ENCODE measurements at places on chromosomes 2 and 18. TPM values are rescaled to one million over a fixed set of nuclear protein-coding genes. Genes with fewer than 3 reads are reported as not detected.

The TRIP12 gene
- 34.8 TPM for polyA plus RNA-seq

The GREB1 gene
- not detected for polyA plus RNA-seq

The CLHC1 gene
- 1.0 TPM for polyA plus RNA-seq

The COBLL1 gene
- polyA plus RNA-seq: not detected

The CROCC2 gene
- not detected for polyA plus RNA-seq

The PEX13 gene
- 15.8 TPM for polyA plus RNA-seq

The OSBPL1A gene
- polyA plus RNA-seq: 2.6 TPM

DNA sequence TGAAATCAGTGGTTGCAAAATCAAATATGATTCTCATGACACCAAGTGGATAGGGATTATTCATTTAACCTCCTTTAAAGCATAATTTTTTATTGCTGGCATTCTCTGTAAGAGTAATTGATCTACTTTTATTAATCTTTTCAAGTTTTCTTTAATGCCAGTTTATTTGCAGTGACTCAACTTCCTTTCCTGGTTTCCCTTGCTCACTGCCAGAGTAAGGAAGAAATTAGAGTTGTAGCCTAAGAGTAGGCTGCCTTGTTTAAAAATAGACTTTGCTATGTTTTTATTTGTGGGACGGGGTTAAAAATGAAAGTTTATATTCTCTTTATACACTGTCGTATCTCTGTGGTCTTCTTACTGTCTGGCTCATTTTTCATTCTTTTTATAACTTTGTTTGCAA, 148.6 kb downstream of the WDR7 start:
- DNase-seq: no peak

DNA sequence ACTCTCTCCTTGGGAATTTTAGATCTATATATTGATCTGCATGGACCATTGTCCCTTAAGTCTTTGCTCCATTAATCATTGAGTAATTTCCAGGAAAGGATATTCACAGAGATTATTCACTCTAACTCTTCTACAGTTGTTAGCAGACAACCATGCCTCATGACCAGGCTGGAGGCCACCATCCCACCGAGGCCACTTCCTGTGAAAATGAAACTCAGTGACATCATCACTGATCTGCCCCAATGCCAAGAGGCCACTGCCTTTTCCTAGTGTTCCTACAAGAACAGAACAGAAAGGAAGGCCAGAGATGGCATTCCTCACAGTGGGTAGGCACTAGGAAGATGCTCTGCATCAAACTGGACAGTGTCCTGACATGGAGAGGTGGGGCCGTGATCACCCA, 161.3 kb downstream of the DTNA start:
- no peak for DNase-seq

GRCh38 chr2:210459407-210459806, 17.2 kb downstream of the LANCL1 start:
- no peak for DNase-seq

GRCh38 chr2:168033966-168034365, 213.4 kb downstream of the STK39 start:
- DNase-seq: no peak

DNA sequence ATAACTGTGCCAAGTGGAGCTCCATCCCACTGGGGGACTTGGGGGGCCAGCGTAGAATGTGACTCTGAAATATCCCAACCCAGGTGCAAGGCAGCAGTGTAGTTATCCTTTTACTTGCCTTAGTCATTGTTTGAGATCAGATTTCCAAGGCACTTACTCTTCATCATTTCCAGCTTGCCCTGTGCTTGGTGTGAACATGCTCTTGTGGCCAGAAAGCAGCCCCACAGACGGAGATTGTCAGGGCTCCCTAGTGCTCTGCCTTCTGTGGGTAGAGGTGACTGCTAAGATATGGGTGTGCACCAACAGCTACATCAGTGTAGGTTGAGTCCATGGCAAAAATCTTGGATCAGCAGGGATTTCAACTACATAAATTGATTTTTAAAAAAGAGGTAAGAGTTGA, 2010.0 kb upstream of the PIK3C3 start:
- no peak for DNase-seq

DNA sequence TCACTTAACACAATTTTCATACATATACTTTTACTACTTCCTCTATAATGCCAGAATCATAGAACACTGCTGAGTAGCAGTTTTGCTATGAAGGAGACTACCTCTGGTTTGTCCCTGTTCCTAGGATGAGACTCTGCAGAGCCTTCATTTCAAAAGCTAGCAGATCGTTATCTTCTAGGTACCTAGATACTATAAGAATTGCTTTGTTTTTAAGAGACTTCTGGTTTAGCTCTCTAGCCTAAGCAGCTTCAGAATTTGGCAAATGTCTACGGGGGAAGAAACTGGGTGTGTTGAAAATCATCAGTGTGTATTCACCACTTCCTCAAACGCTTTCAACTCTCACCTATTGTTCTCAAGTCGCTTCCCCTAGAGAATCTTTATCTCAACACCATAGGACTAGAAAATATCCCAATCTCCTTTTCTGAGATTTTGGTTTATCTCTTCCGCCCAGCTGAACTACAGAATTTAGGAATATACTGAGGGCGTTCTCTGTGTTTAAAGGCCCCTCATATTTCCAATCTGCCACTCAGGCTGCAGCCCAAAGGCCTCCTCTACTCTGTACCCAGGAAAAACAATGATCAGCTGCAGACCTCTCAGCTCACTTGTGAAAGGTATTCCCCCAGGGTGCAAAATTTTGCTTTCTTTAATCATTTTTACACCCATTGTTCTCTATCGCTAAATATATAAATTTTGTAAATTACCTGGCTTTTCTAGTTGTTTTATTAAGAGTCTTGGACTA, 28.7 kb downstream of the SMAD2 start:
- DNase-seq: peak; percentile 80

GRCh38 chr2:80256782-80257167, 47.8 kb downstream of the LRRTM1 start:
- DNase-seq: no peak

DNA sequence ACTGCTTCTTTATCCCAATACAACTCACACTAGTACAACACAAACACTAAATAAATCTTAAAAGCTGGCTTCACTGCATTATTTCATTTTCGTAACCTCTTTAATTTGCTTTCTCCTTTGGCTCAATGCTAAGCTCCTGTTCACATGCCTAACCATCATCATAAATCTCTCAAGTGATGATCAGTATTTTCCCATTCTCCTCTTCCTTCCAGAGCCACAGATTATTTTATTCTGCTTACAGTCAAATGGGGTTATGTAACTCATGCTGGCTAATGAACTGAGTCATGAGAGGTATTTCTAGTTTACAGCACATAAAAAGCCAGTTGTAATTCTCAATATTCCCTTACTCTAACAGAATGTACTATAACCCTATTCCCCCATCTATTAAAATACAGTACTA, 350.4 kb upstream of the ZC3H15 start:
- DNase-seq: no peak

DNA sequence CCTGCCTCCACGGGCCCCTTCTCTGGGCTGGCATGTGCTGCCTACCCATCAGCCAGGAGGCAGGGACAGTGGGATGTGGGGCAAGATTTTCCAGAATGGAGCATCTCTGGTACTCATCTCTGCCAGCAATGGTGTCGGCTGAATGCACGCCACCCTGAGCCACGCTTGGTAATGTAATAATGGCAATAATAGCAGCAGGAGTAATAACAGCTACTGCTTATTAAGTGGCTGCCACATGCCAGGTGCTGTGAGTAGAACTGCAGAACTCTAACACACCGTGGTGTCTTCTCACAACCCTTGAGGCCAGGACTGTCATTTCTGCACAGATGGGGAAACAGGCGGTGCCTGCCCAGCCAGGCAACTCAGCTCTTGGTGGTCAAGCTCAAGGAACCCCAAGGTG, 113.6 kb downstream of the CELF4 start:
- DNase-seq: no peak

- no peak for DNase-seq
These were observed 203.1 kb downstream of the SOX11 start for GRCh38 chr2:5895284-5895683.

- DNase-seq: no peak
These were observed 130.6 kb downstream of the LNPK start for GRCh38 chr2:175871331-175872004.

DNA sequence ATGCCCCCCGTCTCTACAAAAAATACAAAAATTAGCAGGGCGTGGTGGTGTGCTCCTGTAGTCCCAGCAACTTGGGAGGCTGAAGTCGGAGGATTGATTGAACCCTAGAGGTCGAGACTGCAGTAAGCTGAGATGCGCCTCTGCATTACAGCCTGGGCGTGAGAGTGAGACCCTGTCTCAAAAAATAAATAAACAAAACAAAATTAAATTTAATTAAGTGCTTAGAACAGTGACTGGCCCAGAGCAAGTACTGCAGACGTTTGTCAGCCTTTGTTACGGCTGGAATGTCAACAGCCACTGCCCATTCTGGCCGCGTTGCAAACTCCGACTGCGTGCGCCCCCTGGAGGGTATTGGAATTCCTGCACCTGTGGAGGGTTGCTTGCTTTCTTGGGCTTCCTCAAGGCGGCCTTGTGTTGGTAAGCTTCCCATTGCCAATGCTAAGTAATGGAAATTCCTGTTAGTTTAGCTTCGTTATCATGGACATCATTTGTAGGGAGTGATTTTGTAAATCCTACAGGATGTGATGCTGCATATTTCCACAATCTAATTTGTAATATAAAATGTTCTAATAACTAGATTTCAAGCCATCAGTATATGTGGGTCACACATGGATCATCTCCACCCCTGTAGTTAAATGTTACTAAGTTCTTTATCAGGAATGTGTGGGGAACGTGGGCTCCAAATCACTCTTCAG, 15.9 kb upstream of the ATP6V1B1 start:
- peak; percentile 28 for DNase-seq

Data from naive thymus-derived CD4-positive, alpha-beta T cell (primary cell).